ENCODE measurements at places on chromosomes 3 and 15. TPM values are rescaled to one million over a fixed set of nuclear protein-coding genes. Genes with fewer than 3 reads are reported as not detected.

GRCh38 chr3:161851941-161852566, 355.4 kb downstream of the OTOL1 start:
- H3K4me3 ChIP-seq, result no peak overlapping the region
- H3K27me3 ChIP-seq, result no peaks in the 10 kb centered on the region
- peak; percentile 17 for DNase-seq
- H3K27ac ChIP-seq, result no peak overlapping the region
- H3K36me3 ChIP-seq, result no peaks in the 10 kb centered on the region

LMLN gene
- 2.8 TPM for total RNA-seq

DNA sequence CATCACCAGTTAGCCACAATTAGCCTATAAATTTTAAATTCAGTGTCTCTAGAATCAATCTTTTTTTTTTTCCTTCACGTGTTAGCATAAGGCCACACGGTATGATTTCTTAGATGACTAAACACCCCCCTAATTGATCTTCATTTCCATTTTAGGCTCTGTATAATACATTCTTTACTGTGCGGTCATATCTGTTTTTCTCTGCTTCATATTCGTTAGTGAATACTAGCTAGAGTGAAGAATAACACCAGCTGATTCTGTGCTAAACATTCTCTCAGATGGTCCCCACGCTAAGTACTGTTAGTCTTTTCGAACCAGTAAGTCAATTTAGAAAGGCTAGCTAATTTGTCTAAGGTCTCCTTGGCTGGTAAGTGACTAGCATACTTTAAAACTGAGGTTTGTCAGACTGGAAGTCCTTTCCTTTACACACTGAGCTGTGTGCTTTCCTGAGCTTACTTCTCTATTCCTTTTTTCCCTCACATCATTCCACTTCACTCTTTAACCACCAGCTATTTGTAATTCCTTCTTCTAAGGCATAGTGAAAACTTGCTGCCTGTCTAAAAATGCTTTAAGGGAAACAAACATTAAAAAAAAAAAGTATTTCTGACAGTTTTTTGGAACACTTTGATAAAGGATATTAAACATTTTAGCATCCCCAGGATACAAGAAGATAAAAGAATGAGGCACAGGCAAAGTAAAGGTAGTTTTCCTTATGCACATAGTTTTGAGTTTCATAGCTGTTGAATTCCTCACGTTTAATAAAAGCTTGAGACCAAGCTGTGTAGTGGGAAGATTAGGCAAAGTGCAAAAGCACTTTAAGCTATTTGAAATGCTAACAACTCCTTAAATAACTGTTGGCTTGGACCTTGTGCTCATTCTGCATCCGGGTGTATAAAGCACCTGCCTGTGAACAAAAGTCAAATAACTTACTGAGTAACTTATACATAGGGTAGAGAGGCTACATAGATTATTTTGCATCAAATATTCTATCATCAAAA, 17.1 kb downstream of the ZFAND6 start:
- peaks cover 23% of the 10 kb centered on the region for H3K4me1 ChIP-seq
- no peak overlapping the region for H3K4me3 ChIP-seq
- H3K27ac ChIP-seq, result no peak overlapping the region
- H3K27me3 ChIP-seq, result no peaks in the 10 kb centered on the region
- peaks cover 20% of the 10 kb centered on the region for H3K36me3 ChIP-seq
- DNase-seq, result no peak

SOX2 gene
- 0.07 TPM for total RNA-seq

GRCh38 chr3:43710607-43711006, 19.9 kb downstream of the ABHD5 start:
- no peaks in the 10 kb centered on the region for H3K27me3 ChIP-seq
- H3K4me3 ChIP-seq, result no peak overlapping the region
- no peak for DNase-seq
- peaks cover 21% of the 10 kb centered on the region for H3K36me3 ChIP-seq

GP5 gene
- 0.31 TPM for total RNA-seq

GRCh38 chr3:70603103-70603502, 290.7 kb upstream of the MDFIC2 start:
- no peak overlapping the region for H3K4me3 ChIP-seq
- peaks cover 5% of the 10 kb centered on the region for H3K4me1 ChIP-seq
- no peak for DNase-seq

- DNase-seq, result no peak
- H3K27me3 ChIP-seq, result no peaks in the 10 kb centered on the region
- H3K27ac ChIP-seq, result no peak overlapping the region
- H3K36me3 ChIP-seq, result no peaks in the 10 kb centered on the region
- H3K4me1 ChIP-seq, result peaks cover 23% of the 10 kb centered on the region
Measured at GRCh38 chr3:24160424-24161095, 215.5 kb downstream of the NR1D2 start.

DNA sequence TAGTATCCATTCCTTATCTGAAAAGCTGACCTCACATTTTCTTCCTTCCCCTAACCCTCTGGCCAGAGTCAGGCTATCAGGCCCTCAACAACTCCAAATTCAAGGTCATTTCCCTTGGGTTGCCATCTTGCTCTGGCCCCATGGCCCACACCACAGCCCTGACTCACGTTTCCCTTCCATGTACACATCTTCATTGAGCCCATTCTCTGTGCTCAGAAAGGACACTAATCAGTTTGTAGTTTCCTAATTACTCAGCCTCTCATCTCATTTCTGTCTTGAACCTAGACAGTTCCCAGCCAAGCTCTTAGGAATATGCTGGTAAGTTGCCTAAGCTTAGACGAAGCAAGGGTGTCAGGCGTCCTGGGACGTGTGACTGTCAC, 14.9 kb downstream of the TGM5 start:
- DNase-seq, result no peak
- H3K4me1 ChIP-seq, result peaks cover 56% of the 10 kb centered on the region
- no peaks in the 10 kb centered on the region for H3K27me3 ChIP-seq
- H3K36me3 ChIP-seq, result peaks cover 3% of the 10 kb centered on the region

CORO2B gene
- total RNA-seq, result not detected

CYP1A2 gene
- total RNA-seq, result not detected

CPN2 gene
- not detected for total RNA-seq

DNA sequence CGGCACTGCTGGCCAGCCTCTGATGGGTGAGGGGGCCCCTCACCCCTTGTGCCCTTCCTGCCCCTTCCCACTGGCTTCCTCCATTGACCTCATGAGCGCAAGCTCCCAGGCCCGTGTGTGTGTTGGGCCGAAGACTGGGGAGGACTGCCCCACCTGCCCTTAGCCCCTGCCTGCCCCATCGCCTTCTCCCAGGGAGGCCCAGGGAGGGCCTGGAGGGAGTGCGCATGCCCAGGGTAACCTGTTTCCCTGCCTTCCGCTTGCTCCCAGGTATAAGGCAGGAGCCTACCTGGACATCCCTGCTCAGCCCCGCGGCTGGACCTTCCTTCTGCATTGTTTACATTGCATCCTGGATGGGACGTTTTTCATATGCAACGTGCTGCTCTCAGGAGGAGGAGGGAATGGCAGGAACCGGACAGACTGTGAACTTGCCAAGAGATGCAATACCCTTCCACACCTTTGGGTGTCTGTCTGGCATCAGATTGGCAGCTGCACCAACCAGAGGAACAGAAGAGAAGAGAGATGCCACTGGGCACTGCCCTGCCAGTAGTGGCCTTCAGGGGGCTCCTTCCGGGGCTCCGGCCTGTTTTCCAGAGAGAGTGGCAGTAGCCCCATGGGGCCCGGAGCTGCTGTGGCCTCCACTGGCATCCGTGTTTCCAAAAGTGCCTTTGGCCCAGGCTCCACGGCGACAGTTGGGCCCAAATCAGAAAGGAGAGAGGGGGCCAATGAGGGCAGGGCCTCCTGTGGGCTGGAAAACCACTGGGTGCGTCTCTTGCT, 8.8 kb downstream of the DLL4 start:
- peaks cover 5% of the 10 kb centered on the region for H3K27me3 ChIP-seq
- H3K36me3 ChIP-seq, result no peaks in the 10 kb centered on the region
- H3K4me1 ChIP-seq, result peaks cover 7% of the 10 kb centered on the region
- no peak for DNase-seq
- no peak overlapping the region for H3K27ac ChIP-seq

DNA sequence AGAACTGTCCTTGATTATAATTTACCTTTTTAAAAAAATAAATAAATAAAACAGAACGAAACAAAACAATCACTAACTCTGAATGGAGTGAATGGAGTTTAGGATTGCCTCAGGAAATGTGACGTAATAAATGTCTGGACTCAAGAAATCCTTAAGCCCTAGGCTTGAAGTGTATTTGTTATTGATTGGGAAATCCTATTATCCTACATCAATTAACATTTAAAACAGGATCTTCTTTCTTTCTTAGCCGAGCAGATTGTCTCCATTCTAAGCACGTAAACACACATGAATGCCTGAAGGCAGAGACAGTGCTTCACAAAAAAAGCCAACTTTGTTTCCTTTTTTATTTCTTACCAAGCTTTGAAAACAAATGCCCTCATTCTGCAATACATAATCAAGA, 33.4 kb downstream of the KAT2B start:
- no peak overlapping the region for H3K27ac ChIP-seq
- peaks cover 15% of the 10 kb centered on the region for H3K4me1 ChIP-seq
- H3K4me3 ChIP-seq, result no peak overlapping the region

GRCh38 chr3:84906065-84906464, 52.7 kb upstream of the CADM2 start:
- no peak overlapping the region for H3K27ac ChIP-seq
- no peaks in the 10 kb centered on the region for H3K4me1 ChIP-seq
- no peak for DNase-seq
- H3K27me3 ChIP-seq, result no peaks in the 10 kb centered on the region
- no peak overlapping the region for H3K4me3 ChIP-seq
- H3K36me3 ChIP-seq, result no peaks in the 10 kb centered on the region

DNA sequence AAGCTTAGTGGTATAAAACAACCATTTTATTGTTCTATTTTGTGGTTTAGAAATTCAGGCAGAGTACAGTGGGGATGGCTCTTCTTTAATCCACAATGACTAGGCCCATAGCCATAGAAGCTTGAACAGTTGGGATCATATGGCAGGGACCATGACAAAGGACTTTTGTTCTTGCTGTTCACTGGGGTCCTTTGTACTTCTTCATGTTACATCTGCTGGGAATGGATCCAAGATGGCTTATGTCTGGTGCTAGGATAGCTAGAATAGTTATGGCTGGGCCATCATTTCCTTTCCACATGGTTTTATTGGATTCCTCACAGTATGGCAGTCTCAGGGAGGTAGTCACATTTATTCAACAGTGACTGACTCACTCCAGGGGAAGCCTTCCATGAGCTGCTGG, 427.9 kb upstream of the AGTR1 start:
- peaks cover under 1% of the 10 kb centered on the region for H3K27me3 ChIP-seq
- no peaks in the 10 kb centered on the region for H3K36me3 ChIP-seq
- no peak for DNase-seq

DNA sequence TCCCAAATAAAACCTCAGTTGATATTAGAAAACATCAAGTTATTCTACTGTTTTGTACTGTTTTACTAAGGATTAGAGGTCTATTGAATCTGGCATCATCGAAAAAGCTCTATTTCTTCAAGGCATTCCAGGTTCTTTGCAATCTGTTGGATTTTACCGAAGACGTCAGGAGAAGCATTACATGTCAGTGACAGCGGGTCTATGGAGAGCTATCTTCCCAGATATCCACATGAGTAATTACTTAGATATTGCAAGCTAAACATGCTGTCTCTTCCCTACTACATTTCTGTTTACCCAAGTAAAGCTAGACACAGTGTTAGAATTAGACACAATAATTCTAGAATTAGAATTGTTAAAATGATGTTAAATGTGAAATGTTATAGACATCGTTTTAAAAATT, 10.8 kb upstream of the GOLGA6L2 start:
- no peaks in the 10 kb centered on the region for H3K36me3 ChIP-seq
- no peak for DNase-seq
- no peaks in the 10 kb centered on the region for H3K4me1 ChIP-seq
- H3K27me3 ChIP-seq, result peaks cover 2% of the 10 kb centered on the region
- no peak overlapping the region for H3K27ac ChIP-seq

CD96 gene
- total RNA-seq, result 79.1 TPM

DNA sequence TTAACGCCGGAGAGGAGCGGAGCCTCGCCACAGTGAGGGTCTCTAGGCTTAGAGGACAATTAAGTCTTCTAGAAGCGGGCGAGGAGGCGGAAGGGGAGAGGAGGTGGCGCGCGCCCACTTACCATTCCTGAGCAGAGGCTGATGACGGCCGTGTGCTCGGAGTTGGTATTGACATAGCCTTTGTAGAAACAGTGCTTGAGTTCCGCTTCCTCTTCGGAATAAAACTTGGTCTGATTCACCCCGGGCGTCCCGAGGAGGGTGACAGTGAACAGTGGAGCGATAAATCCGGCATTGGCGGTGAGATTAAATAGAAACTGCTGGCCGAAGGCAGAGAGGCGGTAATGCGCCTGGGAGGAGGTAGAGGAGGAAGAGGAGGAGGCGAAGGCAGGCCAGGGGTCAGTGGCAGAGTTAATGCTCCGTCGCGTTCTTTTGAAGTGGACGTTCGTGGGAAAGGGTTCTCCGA, 1.3 kb downstream of the ADAMTS9 start:
- DNase-seq, result no peak
- H3K36me3 ChIP-seq, result no peaks in the 10 kb centered on the region
- H3K4me3 ChIP-seq, result no peak overlapping the region
- H3K27ac ChIP-seq, result no peak overlapping the region
- peaks cover 50% of the 10 kb centered on the region for H3K27me3 ChIP-seq
- peaks cover 5% of the 10 kb centered on the region for H3K4me1 ChIP-seq

DNA sequence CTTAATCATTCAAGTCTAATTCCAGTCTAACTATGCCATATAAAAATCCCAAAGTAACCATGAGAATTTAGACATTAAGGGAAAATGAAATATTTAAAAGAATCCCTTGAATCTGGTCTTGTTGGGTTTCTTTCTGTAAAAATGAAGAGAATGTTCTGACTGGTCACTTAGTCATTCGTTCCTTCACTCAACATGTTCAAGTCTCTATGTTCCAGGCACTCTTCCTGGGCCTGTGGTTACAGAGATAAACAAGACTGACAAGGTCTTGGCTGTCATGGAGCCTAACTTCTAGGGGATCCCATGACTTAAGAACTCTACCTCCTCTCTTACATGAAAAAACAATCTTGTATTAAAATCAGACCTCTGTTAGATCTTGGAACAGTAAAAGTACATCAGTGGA, 638.6 kb upstream of the TBL1XR1 start:
- H3K27me3 ChIP-seq, result no peaks in the 10 kb centered on the region
- no peak overlapping the region for H3K4me3 ChIP-seq
- H3K36me3 ChIP-seq, result no peaks in the 10 kb centered on the region
- H3K27ac ChIP-seq, result no peak overlapping the region
